ENCODE measurements at places on chromosomes 5 and 9.

DNA sequence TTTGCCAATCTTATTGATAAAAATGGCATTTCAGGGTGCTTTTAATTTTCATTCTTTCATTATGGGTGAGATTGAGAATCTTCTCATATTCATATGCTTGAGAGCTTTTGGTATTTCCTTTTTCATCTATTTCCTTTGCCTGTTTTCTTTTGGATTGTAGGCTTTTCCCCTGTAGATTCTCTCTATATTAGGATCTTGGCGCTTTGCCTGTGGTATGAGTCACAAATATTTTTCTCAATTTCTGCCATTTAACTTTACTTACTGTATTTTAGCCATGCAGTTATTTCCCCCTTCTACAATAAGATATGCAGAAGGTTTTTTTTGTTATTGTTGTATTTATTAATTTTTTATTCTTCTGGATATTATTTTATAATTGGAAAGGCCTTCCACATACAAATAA, 21.5 kb upstream of the KLF9 start:
- no peak for DNase-seq

DNA sequence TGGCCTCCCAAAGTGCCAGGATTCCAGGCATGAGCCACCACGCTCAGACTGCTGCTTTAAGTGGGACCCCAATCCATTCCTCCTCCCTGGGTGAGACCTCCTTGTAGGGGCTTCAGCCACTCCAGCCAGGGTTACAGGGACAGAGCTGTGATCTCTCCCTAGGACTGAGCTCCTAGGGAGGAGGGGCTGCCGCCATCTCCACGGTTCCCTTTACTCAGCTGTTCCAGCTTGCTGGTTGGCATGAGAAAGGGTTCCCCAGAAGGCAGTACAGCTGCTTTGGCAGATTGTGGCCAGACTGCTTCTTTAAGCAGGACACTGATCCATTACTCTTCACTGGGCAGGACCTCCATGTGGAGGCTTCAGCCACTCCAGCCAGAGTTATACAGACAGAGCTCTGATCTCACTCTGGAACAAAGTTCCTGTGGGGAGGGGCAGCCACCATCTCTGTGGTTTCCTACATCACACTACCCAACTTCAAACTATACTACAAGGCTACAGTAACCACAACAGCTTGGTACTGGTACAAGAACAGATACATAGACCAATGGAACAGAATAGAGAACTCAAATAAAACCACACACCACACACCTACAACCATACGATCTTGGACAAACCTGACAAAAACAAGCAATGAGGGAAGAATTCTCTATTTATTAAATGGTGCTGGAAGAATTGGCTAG, 7.2 kb downstream of the INSL6 start:
- DNase-seq = no peak

- DNase-seq = no peak
These were observed 58.5 kb upstream of the PJA2 start for GRCh38 chr5:109468288-109468676.

DNA sequence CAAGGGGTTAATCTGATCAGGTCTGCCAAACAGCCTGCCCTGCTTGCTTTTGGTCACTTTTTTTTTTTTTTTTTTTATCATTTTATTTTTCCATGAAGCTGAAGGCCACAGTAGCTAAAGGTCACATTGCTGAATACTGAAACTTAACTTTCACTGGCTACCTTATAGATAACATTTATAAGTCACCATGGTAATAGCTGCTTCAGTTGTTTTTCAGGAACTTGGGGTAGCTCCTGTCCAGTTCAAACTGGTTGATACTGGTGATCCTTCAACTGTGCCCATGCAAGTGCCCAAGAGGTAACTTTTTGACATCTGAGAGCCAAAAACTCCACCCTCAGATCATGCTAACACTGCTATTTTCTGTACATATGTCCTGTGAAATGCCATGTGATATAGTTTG, 68.3 kb upstream of the RGS7BP start:
- DNase-seq = no peak

DNA sequence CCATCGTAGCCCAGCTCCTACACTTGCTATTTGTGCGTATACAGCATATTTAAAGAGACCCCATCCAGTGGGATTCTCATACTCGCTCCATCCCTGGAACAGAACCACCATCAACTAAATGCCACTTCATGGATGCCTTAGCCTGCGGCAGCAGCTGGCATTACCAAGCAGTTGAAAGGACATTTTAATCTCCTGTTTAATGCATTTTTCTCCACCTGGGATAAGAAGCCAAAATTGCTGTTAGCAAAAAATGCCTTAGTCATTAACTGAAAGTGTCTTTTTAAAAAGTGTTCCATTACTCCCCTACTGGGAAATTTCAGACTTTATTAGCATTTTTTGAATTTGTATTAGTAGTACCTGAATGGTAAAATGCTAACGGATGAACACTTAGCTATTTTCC, 662.6 kb upstream of the MEF2C start:
- no peak for DNase-seq
